ENCODE measurements at places on chromosomes 16 and 17.

DNA sequence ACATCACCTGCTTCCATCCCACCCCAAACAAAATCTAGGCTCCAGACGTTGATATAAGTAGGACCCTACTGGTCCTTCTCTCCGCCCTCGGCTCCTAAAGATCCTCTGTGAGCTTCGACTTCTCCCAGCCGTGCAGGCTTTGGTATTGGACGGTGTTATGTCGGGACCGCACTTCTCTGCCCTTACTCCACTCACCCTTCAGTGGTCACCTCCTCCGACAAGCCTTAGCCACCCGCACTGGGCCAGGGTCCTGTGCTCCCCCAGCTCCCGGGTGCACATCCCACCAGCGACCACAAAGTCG, 1.6 kb downstream of the PSMB10 start:
- DNase-seq: no peak

GRCh38 chr16:1740234-1740633, 31.1 kb downstream of the NME3 start:
- no peak for DNase-seq

- DNase-seq: no peak
These were observed 10.0 kb upstream of the SLC38A10 start for GRCh38 chr17:81305051-81305630.

DNA sequence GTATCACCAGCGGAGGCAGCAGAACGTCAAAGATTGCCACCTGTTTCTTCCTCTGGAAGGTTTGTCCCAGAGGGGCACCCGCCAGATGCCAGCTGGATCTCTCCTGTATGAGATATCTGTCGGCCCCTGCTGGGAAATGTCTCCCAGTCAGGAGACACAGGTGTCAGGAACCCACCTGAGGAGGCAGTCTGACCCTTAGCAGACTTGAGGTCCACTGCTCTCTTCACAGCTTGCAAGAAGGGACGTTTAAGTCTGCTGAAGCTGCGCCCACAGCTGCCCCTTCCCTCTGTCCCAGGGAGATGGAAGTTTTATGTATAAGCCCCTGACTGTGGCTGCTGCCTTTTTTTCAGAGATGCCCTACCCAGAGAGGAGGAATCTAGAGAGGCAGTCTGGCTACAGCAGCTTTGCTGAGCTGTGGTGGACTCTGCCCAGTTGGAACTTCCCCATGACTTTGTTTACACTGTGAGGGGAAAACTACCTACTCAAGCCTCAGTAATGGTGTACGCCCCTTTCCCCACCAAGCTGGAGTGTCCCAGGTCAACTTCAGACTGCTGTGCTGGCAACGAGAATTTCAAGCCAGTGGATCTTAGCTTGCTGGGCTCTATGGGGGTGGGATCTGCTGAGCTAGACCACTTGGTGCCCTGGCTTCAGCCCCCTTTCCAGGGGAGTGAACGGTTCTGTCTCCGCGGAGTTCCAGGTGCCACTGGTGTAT, 92.9 kb downstream of the PHKB start:
- no peak for DNase-seq

- DNase-seq: peak; percentile 94
These were observed 8.2 kb downstream of the IGFBP4 start for GRCh38 chr17:40451420-40451819.

DNA sequence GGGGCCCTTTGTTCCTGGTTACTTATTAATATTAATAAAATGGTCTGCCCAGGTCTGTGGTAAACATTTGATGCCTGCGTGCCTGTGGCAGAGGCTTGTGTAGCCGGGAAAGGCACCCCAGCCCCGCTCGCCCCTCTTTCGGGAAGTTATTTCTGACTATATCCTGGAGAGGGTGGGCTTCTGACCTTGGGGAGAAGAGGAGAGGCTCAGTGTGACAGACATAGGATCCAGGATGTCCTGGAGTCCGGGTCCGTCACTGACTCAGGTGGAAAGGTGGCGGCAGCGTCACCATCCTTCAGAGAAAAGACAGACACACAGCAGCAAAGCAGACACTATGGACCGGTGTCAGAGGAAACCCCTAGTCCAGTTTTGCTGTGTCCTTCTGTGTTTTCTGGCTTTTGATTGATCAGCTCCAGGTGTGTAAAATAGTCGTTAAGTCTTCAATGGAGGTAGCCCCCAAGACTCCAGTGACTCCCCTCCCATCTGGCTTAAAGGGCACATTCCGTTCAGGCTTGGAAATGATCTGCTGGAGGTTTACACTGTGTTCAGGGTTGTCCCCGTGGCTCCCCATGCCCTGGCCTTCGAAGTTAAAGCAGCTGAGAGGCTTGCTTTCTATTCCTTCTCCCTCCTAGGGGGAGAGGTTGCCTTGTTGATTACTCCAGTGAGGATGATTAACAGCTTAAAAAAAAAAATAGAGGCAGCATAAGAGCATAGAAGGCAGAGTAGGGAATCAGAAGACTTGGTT, 81.6 kb downstream of the CCDC182 start:
- peak; percentile 15 for DNase-seq

- DNase-seq: peak; percentile 55
These were observed 7.1 kb downstream of the CARHSP1 start for GRCh38 chr16:8861563-8862308.

DNA sequence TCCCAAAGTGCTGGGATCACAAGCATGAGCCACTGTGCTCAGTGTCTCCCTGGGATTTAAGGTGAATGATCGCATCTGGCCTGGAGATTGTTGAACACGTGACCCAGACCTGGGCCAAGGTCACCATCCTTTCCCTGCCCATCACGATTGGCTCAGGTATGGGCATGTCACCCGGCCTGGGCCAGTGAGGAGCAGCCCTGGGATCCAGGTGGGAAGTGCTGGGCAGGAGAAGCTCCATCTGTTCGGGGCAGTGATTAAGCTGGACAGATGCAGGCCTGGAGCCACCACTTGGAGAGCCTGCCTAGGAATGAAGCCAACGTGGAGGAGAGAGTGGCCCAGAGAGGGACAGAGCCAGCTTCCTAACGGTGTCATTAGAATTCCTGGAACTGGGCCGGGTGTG, 6.8 kb downstream of the LAT start:
- no peak for DNase-seq

GRCh38 chr17:44439168-44439567, 49.7 kb upstream of the ITGA2B start:
- no peak for DNase-seq

GRCh38 chr16:17470908-17471718, at the start of gene XYLT1:
XYLT1 (minus strand) TSS chr16:17470960; CDS start chr16:17470796, 164 bp downstream.
- peak; percentile 50 for DNase-seq

DNA sequence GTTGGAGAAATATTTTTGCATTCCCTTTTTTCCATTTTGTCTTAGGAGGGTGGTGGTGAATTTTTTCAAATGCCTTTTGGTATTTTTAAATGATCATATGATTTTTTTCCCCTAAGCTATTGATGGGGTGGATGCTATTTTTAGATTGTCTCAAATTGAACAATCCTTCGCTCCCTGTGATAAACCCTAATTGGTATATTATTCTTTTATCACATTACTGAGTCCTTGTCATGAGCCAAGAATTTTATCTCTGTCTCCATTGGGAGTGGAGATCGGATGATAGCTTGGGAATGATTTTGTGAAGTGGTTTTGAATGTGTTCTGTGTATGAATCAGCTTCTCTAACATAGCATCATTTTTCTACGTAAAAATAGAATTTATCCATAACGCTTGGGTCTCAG, 15.4 kb downstream of the NECAB2 start:
- no peak for DNase-seq

DNA sequence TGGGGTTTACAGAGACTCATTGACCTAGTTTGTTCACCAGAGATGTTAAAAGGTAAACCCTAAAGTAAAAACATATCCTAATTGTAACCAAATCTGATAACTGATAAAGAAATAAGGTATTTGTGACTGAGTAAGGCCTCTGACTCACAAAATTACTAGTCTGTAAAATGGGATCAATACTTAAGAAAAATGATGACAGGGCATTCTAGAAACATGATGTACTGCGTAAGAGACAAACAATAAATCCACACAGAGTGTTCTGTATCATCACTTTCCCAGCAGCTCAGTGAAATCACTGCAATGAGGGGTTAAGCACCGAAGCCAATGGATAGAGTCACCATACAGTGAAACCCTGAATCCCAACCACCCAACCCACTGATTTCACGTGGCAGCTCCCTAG, 91.5 kb downstream of the VPS53 start:
- DNase-seq: no peak

DNA sequence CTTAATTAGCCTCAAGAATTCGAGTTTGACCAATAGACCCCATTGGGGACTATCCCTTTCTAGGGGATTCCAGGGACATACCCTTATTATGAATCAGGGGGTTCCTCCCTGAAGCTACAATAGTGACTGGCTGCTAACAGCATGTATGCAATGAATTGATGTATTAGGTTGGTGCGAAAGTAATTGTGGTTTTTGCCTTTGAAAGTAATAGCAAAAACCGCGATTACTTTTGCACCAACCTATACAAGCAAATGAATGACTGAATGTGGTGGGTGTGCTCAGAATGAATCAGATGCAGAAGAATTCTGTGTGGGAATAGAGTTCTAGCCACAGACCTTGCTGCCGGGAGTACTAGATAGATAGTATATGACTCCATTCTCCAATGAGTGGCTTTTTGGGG, 76.7 kb downstream of the HLF start:
- no peak for DNase-seq

- no peak for DNase-seq
These were observed 656.6 kb upstream of the SOX9 start for GRCh38 chr17:71464241-71464640.

- DNase-seq: no peak
These were observed 69.4 kb downstream of the RPH3AL start for GRCh38 chr17:282912-283882.

GRCh38 chr16:67336648-67337047, 10.0 kb downstream of the LRRC36 start:
- no peak for DNase-seq

GRCh38 chr16:85129876-85130704, 17.8 kb upstream of the CIBAR2 start:
- DNase-seq: peak; percentile 72

DNA sequence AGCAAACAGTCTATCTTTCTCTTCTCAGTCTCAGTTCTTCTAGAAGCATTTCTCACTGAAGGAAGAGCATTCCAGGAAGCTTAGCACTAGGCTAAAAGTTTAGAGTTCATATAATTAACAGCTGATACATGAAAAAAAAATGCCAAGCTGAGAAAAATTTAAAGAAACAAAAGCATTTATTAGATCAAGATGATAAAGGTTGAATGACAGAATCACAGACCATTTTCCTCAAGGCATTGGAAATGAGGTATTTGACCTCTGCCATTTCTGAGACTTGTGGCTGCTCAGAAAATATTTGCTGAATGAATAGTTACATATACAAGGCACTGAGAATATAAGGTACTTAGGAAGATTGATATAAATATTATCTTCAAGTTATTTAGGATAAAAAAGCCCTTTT, 901.6 kb upstream of the GOT2 start:
- DNase-seq: no peak

GRCh38 chr16:58462997-58463941, 36.7 kb upstream of the NDRG4 start:
- no peak for DNase-seq

- DNase-seq: no peak
These were observed 38.2 kb upstream of the NUDT7 start for GRCh38 chr16:77684181-77684526.

DNA sequence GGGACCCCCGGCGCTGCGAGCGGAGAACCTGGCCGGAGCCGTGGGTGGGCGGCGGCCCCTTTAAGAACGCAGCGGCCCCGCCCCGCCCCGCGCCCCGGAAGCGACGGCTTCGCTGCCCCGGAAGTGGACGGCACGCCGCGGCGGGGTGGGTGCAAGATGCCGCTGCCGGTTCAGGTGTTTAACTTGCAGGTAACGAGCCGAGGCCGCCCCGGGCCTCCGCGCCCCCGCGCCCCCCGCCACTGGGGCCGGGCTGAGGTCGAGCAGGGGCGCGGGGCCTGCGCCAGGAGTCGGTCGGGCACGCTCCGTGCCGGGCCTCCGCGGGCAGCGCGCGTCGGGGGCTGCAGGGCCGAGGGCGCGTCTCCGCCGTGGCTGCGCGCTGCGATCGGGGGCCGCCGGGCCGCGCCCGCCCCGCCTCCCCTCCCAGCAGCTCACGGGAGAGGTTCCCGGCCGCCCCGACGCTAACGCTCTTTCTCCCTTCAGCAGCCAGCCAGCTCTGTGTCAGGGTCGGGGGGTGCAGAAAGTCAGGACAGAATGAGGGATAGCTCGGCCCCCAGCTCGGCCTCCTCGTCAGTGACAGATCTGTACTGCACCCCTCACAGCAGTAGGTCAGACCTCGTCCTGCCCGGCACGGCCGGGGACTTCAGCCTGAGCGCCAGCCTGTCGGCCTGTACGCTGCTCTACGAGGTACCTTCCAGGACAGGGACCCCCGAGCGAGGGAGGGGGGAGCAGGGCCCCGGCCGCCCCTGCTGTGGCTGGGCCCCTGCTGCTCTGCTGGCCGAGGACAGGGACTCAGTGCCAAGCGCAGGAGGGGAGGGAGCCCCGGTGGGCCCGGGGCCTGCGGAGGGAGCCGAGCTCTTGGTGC, at the start of the genes GPS1 and RFNG:
Gene GPS1 (plus strand): TSS at position 123 of the 862 bp plus-strand sequence. CDS start 34 bp downstream, at position 157.
Gene RFNG (minus strand): TSS at position 36 of the 862 bp plus-strand sequence. CDS start 45 bp downstream, outside the sequence.
- peak; percentile 55 for DNase-seq

DNA sequence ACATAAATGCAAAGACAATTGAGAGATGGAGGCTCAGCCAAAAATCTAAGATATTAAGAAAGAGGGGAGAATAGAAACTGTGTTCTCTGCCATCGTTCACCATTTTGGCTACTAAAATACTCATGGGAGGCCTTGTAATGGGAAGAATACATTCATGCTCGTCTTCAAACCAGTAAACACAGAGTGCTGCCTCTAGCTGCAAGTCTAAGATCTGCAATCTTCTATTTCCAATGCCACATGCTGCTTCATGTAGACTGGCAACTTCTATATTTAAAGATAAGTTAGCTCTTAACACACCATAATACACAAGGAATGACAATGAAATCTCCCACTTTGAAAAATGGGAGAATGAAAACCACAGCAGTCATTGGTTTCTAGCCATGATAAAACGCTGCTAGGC, 387.3 kb downstream of the HS3ST3B1 start:
- DNase-seq: no peak

- DNase-seq: no peak
These were observed 68.9 kb downstream of the NEUROD2 start for GRCh38 chr17:39538866-39539265.

- DNase-seq: no peak
These were observed 13.2 kb upstream of the RPTOR start for GRCh38 chr17:80531400-80531799.

DNA sequence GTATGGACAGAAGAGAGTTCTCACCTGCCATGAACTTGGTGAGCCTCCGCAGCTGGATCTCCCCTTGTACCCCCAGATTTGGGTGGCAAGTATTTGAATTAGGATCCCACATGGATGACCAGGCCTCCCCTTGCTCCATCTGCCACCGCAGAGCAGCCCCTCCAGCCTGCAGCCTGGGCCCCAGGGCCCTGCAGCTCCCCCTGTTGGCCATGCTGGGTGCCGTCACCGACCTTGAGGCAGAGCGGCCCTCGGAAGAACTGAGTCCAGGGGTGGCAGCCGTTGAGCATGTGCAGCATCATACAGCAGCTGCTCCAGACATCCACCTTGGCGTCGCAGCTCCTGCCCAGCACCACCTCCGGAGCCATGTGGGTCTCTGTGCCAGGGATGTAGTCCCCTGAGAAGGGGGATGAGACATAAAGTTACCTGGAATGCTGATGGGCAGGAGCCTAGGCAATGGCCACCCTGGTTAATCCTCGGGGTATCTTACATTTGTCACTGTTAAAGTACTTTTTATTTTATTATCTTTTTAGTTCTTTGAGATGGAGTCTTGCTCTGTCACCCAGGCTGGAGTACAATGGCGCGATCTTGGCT, 9.0 kb upstream of the SPATA32 start:
- no peak for DNase-seq

Data from fibroblast of villous mesenchyme (primary cell).